ENCODE measurements at places on chromosomes 2 and 18. TPM values are rescaled to one million over a fixed set of nuclear protein-coding genes. Genes with fewer than 3 reads are reported as not detected.

Gene ICA1L
- 3.1 TPM for total RNA-seq

Gene NPPC
- total RNA-seq, result not detected

Gene M1AP
- total RNA-seq, result not detected

Gene RAD51AP2
- not detected for total RNA-seq

Gene RAB17
- under 0.01 TPM for total RNA-seq

Gene DYNAP
- not detected for total RNA-seq

Gene GPR45
- total RNA-seq, result not detected

Gene CD28
- total RNA-seq, result not detected

Gene EMX1
- not detected for total RNA-seq

Gene OXER1
- under 0.01 TPM for total RNA-seq

Gene HOXD13
- total RNA-seq, result not detected

Gene DSG4
- total RNA-seq, result not detected

Gene SNORC
- total RNA-seq, result 1.5 TPM

Gene EPAS1
- total RNA-seq, result 23.0 TPM

Gene ANKRD44
- 1.5 TPM for total RNA-seq

Gene RBKS
- 0.89 TPM for total RNA-seq

Gene PJVK
- 0.84 TPM for total RNA-seq

Gene GKN2
- not detected for total RNA-seq

Gene CYP26B1
- not detected for total RNA-seq

Gene EFR3B
- 0.50 TPM for total RNA-seq

Gene TEKT4
- not detected for total RNA-seq

Gene ACMSD
- total RNA-seq, result not detected

Gene GMCL1
- 8.4 TPM for total RNA-seq

Gene TUBB8B
- total RNA-seq, result not detected

Gene CFAP53
- 0.34 TPM for total RNA-seq

Gene C18orf63
- not detected for total RNA-seq

Gene FOSL2
- total RNA-seq, result 31.5 TPM

Gene IL36A
- total RNA-seq, result not detected

Gene NCKAP1
- total RNA-seq, result 59.6 TPM

Gene PRKAG3
- total RNA-seq, result not detected

Gene TWIST2
- total RNA-seq, result 134 TPM

Gene ELOA2
- not detected for total RNA-seq

Gene ANKRD53
- 2.2 TPM for total RNA-seq

Gene PKDCC
- total RNA-seq, result 52.9 TPM

Gene B4GALT6
- 3.0 TPM for total RNA-seq

Gene ANKRD30BL
- not detected for total RNA-seq

Gene CCDC102B
- total RNA-seq, result 5.4 TPM

Gene MSTN
- total RNA-seq, result under 0.01 TPM

Gene DAW1
- 6.5 TPM for total RNA-seq

Gene TMEM200C
- total RNA-seq, result 1.5 TPM

Gene EIPR1
- 45.7 TPM for total RNA-seq

Gene CLASP1
- total RNA-seq, result 33.8 TPM

Gene SAG
- total RNA-seq, result not detected

Gene TM4SF20
- not detected for total RNA-seq

Gene TIMM21
- total RNA-seq, result 45.9 TPM

Gene SIX3
- not detected for total RNA-seq

Gene FAM237A
- total RNA-seq, result not detected

Gene PCARE
- not detected for total RNA-seq

Gene DSC2
- total RNA-seq, result not detected

Gene FAHD2B
- 5.9 TPM for total RNA-seq

Gene FOXI3
- not detected for total RNA-seq

Gene GPR39
- total RNA-seq, result 3.7 TPM
